ENCODE measurements at places on chromosomes 12 and 14.

- no peak for DNase-seq
These were observed 43.0 kb downstream of the SRRM4 start for GRCh38 chr12:119024356-119024755.

- peak; percentile 26 for DNase-seq
These were observed 31.2 kb upstream of the USP44 start for GRCh38 chr12:95582230-95583058.

DNA sequence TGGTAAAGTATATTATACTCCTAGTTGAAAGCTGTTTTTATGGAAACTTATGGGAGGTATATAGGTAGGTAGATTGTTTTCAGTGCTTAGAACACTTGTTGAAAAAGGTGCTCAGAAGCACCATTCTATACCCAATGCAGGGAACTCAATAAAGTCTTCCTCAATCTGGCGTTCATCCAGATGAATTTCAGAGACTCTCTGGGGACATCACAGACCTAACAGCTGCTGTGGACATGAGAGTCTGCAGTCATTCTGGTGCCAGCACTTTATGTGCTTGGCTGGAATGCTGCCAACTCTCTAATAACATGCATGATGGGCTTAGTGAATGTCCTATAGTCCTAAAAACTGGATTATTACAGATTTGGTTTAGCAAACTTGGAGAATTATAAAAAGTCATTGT lies 115.9 kb downstream of the NTN4 start:
- DNase-seq, result peak; percentile 5

GRCh38 chr12:83197483-83197914 lies 510.8 kb downstream of the TMTC2 start:
- no peak for DNase-seq

- DNase-seq, result no peak
These were observed 207.0 kb downstream of the MYRFL start for GRCh38 chr12:70032076-70032475.

DNA sequence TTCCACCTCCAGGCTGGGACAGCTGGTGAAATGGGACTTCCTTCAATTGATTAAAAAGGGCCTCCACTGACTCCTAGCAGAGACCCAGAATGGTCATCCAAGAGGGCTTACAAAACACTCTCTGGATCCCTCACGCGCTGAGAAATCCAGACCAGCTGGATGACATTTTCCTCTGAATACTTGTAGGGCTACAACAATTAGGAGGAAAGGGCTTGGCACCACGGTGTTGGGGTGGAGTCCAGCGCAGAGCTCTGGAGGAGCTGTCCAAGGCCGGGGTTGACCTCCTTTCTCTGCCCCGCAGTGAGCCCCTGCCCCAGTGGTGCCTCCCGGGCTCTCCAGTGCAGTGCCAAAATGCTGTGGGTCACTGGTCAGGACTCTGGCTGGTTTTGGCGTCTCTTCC lies 189.0 kb upstream of the CCND2 start:
- peak; percentile 11 for DNase-seq

DNA sequence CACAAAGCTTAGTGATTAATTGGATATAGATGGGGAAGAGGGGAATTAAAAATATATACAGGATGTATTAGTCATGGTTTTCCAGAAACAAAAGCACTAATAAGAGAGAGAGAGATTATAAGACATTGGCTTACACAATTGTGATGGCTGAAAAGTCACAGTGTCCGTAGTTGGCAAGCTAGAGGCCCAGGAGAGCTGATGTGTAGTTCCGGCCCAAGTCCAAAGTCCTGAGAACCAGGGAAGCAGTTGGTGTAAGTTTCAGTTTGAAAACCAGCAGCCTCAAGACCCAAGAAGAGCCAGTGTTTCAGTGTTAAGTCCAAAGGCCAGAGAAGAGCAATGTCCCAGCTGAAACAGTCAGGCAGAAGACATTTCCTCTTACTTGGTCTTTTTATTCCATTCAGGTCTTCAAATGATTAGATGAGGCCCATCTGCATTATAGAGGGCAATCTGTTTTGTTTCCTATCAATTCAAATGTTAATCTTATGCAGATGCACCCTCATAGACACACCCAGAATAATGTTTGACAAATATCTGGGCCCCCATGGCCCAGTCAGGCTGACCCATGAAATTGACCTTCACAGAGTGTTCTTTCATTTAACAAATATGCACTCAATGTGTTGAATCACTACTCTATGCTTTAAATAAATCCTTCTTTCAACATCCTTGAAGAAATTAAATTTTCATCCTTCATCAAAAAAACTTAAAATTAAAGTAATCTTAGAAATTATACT lies 67.2 kb upstream of the DIO2 start:
- DNase-seq, result no peak

GRCh38 chr14:64507376-64508156 lies 3.0 kb downstream of the ZBTB1 start:
- DNase-seq, result no peak

DNA sequence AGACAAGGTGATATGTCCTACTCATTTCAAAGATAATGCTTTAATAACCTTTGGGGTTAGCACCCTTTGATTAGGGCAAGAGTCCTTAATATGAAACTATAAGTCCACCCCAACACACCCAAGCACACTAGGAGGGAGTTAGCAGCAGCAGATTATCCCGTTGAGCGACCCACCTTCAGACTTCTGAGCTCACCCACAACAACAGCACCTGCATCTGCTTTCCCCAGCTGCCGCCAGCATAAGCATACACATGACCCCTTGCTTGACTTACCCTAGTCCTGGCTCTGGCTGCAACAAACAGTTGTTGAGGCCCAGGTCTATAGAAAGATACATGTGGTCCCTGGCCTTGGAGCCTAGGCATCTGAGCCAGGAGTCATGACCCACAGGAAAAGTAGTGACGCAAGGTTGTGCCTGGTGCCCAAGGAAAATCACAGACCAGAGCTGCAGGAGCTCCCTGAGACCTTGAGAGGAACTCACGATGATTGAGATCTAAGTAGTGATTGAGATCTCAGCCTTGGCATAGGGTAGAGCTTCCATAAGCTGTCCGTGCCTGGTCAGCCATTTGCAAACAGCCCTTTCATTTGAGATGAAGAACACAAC lies 19.0 kb downstream of the ZDHHC22 start:
- no peak for DNase-seq

DNA sequence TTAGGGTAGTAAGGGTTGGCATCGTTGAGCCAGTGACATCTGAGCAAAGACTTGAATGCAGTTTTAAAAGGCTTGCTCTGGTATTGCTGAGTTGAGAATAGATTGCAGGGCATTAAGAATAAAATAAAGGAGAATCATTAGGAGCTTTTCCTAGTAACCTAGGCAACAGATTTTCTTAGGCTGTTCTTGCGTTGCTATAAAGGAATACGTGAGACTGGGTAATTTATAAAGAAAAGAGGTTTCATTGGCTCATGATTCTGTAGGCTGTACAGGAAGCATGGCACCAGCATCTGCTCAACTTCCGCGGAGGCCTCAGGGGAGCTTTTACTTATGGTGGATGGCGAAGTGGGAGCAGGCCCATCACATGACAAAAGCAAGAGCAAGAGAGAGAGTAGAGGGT lies 97.4 kb downstream of the RAD51B start:
- no peak for DNase-seq

DNA sequence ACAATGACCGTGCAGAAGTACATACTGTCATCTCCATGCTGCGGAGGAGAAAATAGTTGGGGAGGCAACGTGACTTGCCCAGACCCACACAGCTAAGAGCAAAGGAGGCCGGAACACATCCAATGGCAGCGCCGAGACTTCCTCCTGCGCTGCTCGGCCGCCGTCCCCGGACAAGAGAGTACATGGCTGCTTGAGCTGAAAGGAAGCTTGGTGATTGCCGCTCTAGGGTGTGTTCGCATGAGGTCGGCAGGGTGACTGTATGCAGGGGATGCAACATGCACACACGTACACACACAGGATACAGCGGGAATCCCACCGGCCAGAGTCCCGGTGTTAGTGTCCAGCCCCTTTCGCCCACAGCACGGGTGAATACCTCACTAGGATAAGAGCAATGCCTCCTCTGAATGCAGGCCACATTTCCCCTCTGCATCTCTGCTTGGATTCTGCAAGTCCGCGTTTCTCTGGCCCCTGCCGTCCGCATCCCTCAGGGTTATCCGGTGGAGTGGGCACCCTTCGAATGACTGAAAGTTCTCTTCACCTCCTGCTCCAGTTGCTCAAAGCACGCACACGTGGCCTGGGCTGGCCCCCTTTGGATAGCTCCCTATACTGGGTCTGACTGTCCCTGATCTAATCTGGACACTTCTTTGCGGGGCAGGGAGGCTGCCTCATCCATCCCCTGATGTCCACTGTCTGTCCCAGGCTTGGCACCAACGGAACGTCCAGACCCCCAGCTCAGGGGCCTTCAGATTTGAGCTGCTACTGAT lies 78.8 kb downstream of the GSC start:
- DNase-seq, result no peak

DNA sequence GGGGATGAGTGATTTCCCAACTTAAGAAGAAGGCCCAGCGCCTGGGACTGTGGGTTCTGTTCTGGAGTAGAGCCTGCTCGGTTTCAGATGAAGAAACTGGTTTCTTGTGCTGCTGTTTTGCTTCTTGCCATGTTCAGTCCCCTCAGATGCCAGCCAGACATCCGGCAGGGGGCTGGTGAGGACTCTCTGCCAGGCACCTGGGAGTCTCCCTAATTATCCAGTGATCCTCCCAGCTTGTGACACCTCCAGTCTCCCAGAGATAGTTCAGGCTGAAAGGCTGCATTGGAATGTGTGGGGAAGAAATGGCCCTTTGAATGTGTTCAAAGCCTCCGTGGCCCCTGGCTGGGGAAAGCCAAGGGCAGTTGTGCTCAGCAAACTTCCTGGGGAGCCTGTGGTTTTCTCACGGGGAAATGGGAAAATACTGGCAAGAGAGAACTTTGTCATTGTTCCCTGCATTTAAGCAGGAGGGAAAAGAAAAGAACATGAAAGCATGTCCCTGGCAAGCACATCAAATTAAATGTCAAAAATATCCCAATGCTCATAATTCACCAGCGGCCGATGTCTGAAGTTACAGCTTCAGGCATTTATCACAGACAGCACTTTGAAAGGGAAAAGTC lies 8.5 kb upstream of the SERPINA12 start:
- DNase-seq, result no peak

DNA sequence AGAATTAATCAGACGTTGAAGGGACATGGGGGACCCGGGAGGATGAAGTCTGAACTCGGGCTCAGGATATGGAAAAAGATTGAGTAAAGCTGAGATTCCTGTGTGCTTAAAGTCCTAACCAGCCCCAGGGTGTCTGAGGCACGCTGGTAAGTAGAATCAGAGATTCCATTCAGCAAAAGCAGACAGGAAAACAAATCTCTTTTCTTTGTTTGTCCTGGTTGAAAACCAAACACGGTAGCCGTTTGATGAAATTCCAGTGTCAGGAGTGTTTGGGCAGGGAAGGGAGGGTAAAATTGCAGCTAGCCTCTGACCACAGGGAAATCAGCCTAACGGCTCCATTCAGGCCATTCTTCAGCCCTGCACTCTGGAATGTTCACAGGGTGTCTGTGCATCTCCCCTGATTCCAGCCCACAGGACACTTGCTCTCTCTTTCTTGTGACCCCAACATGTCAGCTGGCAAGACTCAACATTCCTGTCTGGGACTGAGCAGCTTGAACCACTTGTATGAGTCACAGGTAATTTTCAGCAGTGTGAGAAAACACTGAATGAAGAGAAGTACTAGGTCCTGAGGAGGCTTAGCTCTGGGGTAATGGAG lies 31.0 kb downstream of the NINJ2 start:
- no peak for DNase-seq

DNA sequence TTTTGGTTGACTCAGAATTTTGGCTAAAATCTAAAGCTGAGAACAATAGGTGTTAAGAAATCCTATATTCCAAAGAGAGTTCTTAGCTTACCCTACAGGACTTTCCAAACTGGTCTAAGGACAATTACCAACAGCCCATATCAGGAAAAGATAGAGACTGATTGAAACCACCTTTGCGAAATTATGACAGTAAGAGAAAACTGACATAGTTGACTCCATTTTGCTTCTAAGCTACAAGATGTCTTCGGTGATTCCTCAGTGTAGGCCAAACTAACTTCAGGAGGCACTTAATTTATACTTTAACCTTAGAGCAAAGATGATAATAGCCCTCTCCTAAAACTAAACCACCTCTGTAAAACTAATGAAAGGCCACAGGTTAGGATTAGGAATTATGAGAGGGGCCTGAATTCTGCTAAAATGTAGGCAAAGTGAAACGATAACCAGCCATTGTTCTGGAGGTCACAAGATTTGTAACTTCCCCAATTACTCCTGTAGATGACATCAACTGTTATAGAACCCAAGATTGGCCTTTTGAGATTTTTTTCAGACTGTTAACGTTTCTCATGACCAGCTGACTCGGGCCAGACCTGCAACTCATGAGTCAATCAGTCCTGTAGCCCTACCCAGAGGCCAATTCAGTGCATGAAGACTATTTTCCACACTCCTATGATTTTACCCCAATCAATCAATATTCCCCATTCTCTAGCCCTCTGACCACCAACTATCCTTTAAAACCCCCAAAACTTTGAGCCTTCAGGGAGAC lies 43.0 kb downstream of the KLRG1 start:
- no peak for DNase-seq

DNA sequence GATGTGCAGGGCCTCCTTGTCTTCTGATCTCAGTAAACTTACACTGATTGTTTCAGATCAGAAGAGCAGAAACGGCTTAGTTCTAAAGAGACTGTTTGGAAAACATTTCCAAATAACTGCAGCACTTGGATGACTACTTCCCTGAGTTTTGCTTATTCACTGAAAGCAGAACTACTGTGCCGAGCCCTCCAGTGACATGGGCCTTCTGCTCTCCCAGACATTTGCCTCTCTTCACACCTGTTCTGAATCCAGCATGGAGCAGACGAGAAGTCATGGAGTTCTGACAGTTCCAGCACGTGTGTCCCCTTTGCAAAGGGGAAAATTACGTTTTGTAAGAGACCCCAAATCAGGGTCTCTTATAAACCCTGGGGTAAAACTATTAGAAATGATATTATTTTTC lies 31.4 kb downstream of the ETNK1 start:
- DNase-seq, result no peak

Measured in globus pallidus (tissue), 1 donor.